ENCODE measurements at places on chromosomes 5 and 9.

GRCh38 chr5:68395302-68395701 is 179.7 kb downstream of the PIK3R1 start:
- no peak for DNase-seq

- no peak for DNase-seq
These were observed 5.0 kb downstream of the STC2 start for GRCh38 chr5:173323106-173323798.

DNA sequence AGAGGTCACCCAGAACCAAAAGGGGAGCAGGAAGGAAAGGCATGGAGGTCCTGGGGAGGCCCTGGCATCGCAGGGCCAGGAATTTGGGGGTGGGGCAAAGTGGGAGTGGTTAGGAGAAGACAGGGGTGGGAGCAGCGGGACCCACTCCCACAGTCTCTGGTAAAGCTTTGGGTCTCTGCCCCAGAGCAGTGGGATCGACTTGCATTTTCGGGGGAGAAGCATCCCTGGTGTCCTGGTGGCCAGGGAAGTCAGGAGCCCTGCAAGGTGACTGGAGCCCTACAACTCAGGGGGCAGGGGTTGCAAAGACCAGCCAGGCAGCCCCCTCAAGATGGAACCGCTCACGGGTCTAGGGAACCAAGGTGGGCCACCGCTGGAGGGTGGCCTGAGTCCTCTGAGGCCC is 22.4 kb upstream of the GTF3C5 start:
- no peak for DNase-seq

DNA sequence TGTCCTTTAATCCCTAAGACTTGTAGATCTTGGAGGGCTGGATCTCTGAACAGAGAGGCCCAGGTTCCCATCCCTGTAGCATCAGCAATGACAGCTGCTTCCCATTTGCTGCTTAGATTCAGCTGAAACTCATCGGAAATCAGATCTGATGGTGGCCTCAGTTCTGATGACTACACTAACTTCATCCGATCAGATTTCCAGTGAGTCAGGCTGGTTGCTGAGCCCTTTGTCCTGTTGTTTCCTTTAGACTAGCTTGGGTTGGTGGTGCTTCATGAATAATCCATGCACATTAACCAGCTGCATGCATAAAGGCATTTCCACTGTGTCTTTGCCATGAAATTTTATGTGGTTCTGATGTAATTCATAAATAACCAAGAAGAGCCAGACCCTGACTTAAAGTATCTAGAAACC is 195.2 kb upstream of the TUT7 start:
- no peak for DNase-seq

DNA sequence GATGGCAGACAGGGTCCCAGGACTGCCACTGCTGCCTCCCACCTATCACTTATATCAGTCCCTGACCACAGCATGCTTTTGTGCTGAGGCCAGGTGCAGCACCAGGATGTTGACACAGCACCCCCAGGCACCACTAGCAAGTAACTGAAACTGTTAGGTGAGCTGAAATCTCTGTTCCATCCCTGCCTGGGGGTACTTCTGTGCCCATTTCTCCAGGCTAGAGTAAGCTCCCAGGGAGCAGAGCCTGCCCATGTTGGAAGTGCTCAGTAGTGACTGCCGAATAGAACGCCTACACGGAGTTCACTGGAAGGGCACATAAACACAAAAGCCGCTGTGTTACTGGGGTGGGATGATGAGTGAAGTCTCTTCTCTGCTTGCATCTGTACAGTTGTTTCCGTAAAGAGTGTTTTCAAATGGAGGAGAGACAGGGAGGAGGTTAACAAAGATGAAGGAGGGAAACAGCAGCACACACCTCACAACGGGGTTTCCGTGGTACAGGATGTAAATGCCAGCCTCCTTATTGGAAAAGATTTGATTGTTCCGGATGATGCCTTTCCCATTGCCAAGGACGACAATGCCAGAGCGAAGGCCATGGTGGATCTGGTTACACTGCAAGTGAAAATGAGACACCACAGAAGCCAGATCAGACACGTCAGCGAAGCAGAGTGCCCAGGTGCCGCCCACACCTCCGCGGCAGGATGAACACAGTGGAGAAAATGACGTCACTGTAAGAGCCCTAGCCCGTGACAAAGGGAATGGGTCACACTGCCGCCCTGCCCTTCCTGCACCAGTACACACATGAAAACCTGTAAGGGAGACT is 43.1 kb downstream of the POLR1E start:
- peak; percentile 80 for DNase-seq

DNA sequence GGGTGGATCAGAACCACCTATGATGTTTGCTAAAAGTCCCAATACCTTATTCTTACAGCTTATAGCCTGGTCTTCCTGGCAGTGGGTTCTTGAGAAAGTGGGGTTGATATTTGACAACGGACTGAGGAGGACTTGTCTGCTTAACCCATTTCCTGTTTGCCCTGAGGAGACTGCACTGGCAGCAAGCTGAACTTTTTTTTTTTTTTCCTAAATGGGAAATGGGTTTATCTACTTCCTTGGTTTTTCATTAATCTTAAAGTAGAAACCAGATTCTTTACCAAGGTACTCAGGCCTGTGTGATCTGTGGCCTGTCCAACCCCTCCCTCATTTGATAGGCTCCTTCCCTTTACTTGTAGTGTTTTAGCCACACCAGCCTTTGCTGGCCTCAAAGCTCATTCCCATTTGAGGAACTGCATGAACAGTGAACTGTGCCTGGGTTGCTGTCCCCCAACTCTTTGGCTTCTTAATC is 47.1 kb downstream of the C9orf57 start:
- DNase-seq: no peak

GRCh38 chr5:154384480-154385235 is 61.1 kb upstream of the SAP30L start:
- peak; percentile 50 for DNase-seq

- peak; percentile 44 for DNase-seq
These were observed 32.2 kb downstream of the ANXA6 start for GRCh38 chr5:151125421-151125820.

DNA sequence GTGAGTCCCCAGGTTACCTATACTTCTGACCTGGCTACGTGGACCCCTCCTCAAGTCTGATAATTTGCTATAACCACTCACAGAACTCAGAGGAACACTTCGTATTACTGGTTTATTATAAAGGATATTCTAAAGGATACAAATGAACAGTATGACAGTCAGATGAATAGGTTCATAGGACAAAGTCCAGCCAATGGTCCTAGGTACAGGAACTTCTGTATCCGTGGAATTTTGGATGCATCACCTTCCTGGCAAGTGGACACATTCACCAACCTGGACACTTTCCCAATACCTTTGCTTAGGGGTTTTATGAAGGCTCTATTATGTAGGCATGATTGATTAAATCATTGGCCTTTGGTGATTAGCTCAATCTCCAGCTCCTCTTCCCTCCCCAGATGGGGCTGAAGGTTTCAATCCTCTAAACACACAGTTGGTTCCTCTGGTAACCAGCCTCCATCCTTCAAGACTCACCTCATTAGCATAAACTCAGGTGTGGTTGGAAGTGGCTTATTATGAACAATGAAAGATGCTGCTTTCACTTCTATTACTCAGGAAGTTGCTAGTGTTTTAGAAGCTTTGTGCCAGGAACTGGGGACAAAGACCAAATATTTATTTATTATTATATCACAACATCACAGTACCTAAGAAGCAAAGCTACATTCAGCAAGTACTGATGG is 149.6 kb upstream of the ELL2 start:
- peak; percentile 56 for DNase-seq

- DNase-seq: peak; percentile 78
These were observed 342.2 kb upstream of the RFX3 start for GRCh38 chr9:3868012-3868411.

GRCh38 chr5:172644266-172644665 is 3.2 kb downstream of the NEURL1B start:
- no peak for DNase-seq

- DNase-seq: no peak
These were observed 626 bp downstream of the OR13C2 start for GRCh38 chr9:104604801-104605200.

- no peak for DNase-seq
These were observed 104.0 kb downstream of the ERCC6L2 start for GRCh38 chr9:95979446-95979845.

DNA sequence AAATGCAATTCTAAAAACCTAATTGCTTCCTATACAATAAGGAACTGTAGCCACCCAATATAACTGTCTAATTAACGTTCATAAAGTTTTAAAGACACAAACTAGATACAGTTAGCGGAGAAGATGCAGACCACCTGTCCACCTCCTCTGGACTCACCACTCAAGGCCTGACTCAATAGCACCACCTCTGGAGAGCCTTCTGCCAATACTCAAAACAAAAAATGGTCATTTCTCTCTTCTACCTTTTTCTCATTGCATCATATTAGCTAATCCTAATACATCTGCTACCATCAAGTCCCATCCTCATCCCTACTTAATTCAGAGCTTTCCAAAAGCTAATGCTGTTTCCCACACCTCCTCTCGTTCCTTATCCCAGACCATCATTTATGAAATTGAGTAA is 159.9 kb downstream of the MLLT3 start:
- no peak for DNase-seq

DNA sequence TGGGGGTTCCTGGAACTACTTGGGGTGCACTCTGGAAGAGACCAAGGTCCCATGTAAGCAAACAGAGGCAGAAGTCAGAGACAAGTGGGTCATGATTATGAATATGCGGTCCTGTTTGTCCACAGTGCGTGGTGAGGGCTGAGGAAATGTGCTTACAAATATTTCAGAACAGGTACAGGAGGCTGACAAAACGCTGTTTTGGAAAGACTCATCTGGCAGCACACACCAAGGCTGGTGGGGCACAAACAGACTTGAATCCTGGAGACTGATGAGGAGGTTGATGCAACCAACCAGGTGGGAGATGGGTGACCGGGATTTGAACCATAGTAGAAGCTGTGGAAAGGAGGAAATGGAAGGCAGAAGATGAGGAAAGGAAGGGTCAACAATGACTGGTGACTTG is 83.8 kb downstream of the ADRB2 start:
- no peak for DNase-seq

DNA sequence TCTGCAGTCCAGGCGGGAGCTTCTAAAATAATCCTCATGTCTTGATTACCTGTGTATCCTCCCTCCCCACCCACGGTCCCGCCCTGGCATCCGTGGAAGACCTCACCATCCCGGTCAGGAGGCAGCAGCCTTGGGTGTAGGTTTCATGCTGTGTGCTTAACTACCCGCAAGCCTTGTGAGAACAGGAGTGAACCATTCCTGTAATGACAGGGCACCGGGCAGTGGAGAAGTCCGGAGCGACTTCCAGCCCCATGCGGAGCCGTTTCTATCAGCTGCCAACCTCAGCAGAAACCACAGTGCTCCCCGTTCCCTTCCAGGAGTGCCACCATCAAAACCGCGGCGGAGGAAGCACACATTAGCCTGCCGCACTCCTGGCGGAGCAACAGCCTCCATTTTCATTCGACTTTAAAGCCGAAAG is 123.5 kb upstream of the LMX1B start:
- peak; percentile 13 for DNase-seq

GRCh38 chr9:23375511-23375910 is 450.5 kb downstream of the ELAVL2 start:
- DNase-seq: no peak

- no peak for DNase-seq
These were observed 228.7 kb upstream of the NR4A3 start for GRCh38 chr9:99592834-99593574.

DNA sequence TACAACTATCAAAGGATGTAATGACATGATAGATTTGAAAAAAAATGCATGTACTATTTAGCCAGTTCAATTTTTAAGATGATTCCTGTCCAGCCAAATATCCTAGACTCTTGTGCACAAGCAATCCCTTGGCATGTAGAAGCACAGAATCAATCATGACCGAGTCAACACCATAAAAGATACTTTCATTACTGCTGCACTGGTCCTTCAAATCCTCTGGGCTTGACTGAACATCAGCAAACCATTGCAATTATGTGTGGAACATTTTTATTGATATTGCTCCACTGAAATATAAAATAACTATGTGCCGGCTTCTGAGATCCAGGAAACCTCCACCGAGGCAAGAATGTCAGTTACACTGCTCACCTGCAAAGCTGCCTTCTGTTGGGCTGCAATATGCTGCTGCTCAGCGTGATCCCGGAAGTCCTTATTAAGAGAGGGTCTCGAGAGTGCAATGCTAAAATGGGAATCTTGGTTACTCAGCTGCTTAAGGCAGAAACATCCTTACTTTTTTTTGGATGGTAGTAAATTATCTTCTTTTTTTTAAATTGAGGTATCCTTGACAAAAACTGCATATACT is 28.7 kb downstream of the INIP start:
- DNase-seq: no peak

DNA sequence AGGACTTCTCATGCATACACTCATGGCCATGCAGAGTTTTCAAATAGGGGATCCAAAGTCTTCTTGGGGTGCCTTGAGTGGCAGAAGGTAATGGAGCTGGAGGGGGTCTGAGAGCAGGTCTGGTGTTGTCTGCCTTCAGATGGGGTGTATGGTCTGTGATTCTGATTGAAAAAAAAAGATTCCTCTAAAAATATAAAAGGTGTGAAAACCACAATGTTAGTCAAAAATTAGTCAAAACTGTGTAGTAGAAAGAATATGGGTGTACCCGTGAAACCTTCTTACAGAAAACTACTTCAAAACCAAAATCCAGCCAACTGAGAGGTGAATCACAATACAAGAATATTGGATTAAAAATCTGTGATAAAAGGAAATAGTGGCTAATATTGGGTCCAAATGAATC is 20.1 kb downstream of the DOCK2 start:
- peak; percentile 67 for DNase-seq

DNA sequence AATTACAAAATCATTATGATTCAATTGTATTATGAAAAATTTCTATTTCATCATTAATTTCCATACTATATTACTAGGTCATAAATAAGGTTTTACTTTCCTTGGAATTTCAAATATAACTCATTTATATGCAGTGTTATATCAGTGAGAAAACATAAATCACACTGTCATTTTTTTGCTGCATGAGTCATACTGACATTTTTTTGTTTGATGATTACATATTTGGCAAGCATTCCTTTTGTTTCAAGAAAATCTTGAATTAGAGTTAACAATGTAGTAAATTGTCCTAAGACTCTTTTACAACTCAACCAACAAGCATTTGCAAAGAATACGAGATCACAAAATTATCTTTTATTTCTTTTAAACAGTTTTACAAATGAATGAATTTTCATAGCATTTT is 298.4 kb upstream of the SEMA6A start:
- DNase-seq: no peak

GRCh38 chr9:4725706-4726442 is 15.1 kb downstream of the AK3 start:
- DNase-seq: peak; percentile 56

- DNase-seq: no peak
These were observed 91.0 kb upstream of the JAK2 start for GRCh38 chr9:4894076-4894475.

- no peak for DNase-seq
These were observed 30.0 kb upstream of the SLC6A19 start for GRCh38 chr5:1171340-1171941.

DNA sequence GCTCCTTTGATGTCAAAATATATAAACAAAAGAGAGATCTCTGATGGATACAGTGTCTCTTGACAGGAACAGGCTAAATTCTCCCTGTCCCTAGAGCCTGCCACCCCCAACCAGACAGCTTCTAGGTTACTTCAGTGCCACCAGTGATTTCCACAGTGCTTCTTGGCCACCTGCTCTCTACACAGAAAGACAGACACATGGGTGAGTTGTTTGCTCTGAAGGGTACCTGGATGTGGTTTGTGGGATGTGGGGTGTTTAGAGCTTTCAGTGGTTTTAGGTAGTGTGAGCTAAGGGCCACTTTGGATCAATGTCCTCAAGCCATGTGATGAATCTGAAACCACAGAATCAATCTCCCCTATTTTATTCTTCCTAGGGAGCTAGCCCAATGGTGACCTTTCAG is 125.4 kb downstream of the ANKRD18B start:
- DNase-seq: no peak

All from activated CD4-positive, alpha-beta T cell treated with anti-CD3 and anti-CD28 coated beads, Interleukin-2, Interleukin-6, amounts not matched to agents 100 ng/mL and 50 ng/mL, durations not matched to agents 16 hours and 8 hours (primary cell).